ENCODE measurements at places on chromosomes 6 and 20. TPM values are rescaled to one million over a fixed set of nuclear protein-coding genes. Genes with fewer than 3 reads are reported as not detected.

The ECT2L gene
- 0.27 TPM for total RNA-seq

DNA sequence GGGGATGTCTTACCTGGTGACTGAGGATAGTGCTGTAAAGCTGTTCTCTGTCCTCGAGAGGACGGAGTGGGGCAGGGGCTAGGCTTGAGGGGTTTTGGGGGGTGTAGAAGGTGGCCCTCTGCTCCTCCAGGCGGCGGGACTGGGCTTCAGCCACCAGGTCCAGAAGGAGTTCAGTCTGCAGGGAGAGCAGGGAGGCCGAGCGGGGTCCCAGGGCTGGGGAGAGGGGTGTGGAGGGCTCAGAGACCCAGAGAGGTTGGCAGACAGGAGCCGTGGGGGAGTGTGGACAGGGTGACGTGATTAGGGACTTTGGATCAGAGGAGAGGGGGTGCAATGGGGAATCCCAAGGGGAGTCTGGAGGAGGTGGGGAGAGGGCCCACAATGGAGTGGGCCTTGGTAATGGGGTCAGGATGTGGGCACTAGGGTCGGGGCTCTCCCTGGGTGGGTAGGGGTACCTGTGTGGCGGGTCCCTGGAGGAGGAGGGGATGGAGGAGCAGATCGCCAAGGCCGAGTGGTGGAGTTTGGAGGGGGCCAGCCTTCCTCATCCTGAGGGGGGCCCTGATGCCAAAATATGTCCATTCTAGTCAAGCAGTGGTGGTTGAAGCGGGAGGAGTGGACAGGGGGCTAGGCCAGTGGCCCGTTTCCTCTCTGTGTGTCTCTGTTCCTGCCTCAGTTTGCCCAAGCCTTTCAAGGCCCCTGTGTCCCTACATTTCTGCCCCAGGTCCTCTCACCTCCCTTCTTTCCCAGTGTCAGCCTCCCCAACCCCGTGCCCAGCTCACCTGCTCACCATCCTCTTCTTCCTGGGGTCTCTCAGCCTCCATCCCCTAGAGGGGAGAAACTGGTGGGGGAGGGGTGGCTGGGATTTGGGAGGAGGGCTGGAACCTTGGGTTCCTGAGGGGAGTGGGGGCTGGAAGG is 491 bp downstream of the GPSM3 start:
- no peaks in the 10 kb centered on the region for H3K27me3 ChIP-seq
- DNase-seq: no peak
- no peak overlapping the region for H3K27ac ChIP-seq
- peaks cover 5% of the 10 kb centered on the region for H3K4me1 ChIP-seq
- no peak overlapping the region for H3K4me3 ChIP-seq

DNA sequence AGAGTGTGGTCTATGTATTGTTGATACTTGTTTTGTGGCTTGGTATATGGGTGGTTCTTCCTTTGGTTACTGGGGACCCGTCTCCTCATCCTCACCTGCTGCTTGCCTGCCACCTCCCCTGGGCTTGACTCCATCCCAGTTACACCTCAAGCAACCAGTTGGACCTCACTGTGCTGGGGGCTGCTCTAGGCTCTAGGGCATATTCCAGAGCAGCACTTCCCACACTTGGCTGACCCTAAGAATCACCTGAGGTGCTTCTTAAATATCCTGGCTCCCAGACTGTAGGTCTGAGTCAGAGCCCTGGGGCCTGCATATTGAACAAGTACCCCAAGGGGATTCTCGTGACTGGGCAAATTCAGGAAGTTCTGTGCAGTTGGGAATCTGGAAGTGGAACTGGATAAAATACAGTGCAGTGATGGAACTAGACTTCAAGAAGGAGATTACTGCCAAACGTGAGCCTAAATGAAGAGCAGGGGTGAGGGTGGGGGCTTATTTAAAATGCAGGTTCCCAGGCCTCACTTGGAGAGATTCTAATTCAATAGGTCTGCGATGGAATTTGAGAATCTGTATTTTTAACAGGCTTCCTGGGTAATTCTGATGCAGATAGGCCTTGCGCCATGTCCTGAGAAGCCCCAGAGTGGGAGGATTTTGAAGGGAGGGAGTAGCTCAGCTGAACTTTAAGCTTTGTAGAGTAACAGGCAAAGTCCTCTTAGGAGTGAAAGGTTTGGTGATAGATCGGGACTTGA is 7.6 kb downstream of the SPATS1 start:
- DNase-seq: no peak
- no peaks in the 10 kb centered on the region for H3K36me3 ChIP-seq
- no peaks in the 10 kb centered on the region for H3K4me1 ChIP-seq
- H3K4me3 ChIP-seq: no peak overlapping the region
- no peak overlapping the region for H3K27ac ChIP-seq

- no peaks in the 10 kb centered on the region for H3K4me1 ChIP-seq
- no peak for DNase-seq
- H3K27me3 ChIP-seq: no peaks in the 10 kb centered on the region
- no peak overlapping the region for H3K4me3 ChIP-seq
- no peaks in the 10 kb centered on the region for H3K36me3 ChIP-seq
Observed at GRCh38 chr6:122799916-122800686, 11.0 kb downstream of the SMPDL3A start.

- no peak for DNase-seq
- no peaks in the 10 kb centered on the region for H3K4me1 ChIP-seq
- no peak overlapping the region for H3K27ac ChIP-seq
- H3K4me3 ChIP-seq: no peak overlapping the region
- H3K36me3 ChIP-seq: no peaks in the 10 kb centered on the region
Observed at GRCh38 chr6:166742981-166743380, 115.9 kb upstream of the RPS6KA2 start.

DNA sequence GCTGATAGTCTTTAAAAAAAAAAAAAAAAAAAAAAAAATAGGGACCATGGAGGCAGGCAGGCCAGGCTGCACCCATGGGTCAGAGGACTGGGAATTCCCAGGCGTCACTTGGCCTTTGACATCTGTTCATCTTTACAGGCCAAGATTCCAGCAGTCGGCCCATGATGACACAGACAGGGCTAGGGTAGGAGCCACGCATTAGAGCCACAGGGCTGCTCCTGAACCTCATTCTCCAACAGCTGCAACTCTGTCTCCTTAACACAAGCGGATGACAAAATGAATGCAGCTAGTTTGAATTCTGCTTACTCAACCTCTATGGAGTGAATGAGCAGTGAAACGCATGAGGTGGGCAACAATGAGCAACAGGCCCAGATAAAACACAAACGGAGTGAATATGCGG is 126.4 kb downstream of the LY86 start:
- no peak overlapping the region for H3K4me3 ChIP-seq
- no peak for DNase-seq
- H3K4me1 ChIP-seq: peaks cover 4% of the 10 kb centered on the region
- H3K27ac ChIP-seq: no peak overlapping the region
- H3K27me3 ChIP-seq: no peaks in the 10 kb centered on the region

GRCh38 chr20:17939622-17940223 is 28.9 kb downstream of the SNX5 start:
- H3K27ac ChIP-seq: no peak overlapping the region
- no peaks in the 10 kb centered on the region for H3K36me3 ChIP-seq
- no peaks in the 10 kb centered on the region for H3K27me3 ChIP-seq

DNA sequence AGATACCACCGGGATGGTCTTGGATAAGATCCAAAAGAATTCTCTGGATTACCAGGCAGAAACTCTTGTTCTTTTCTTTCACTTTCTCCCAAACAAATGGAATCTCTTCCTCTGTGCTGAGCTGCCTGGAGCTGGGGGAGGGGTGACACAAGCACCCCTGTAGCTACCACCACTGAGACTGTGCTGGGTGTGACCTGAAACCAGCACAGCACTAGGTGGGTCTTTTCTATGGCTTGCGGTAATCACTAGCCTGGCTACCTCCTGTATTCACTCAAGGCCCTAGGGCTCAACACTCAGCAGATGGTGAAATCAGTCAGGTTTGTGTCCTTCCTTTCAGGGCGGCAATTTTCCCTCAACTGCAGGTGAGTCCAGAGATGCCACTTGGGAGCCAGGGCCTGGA is 122.4 kb upstream of the CENPW start:
- no peaks in the 10 kb centered on the region for H3K4me1 ChIP-seq
- no peak overlapping the region for H3K27ac ChIP-seq
- no peaks in the 10 kb centered on the region for H3K36me3 ChIP-seq
